ENCODE measurements at places on chromosomes 1 and 21.

- no peak for DNase-seq
Measured at GRCh38 chr1:33057095-33057494, 20.4 kb upstream of the AK2 start.

DNA sequence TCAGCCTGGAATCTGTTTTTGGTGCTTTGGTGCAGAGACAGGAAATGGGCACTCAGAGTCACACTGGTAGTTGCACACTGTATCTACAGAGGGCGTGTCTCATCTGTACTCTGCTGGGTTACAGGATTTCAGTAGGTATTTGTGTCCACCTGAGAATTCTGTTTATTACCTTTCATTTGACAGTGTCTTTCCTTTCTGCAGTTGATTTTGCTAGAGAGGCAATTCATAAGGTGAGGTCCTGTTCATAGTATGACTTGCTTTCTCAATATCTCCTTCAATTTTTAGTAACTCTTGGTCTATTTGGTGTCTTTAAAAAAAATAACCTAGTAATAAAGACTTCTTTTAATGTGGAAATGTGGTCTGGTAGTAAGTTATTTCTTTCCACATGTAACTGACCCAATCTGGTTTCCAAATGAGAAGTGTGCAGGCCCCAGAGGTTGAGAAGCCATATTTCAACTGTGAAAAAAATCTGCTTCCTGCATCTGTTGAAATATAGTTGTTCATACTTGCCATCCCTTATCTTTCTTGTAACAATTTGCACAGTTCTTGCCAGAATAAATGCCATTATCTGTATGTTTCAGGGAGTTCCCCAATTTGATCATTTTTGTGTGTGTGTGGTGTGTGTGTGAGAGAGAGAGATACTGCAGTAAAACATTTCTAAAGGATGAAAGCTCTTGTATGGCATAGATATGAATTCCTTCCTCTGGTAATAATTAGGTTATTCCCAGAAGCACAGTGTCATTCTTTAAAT is 78.4 kb upstream of the DNAJC6 start:
- no peak for DNase-seq

DNA sequence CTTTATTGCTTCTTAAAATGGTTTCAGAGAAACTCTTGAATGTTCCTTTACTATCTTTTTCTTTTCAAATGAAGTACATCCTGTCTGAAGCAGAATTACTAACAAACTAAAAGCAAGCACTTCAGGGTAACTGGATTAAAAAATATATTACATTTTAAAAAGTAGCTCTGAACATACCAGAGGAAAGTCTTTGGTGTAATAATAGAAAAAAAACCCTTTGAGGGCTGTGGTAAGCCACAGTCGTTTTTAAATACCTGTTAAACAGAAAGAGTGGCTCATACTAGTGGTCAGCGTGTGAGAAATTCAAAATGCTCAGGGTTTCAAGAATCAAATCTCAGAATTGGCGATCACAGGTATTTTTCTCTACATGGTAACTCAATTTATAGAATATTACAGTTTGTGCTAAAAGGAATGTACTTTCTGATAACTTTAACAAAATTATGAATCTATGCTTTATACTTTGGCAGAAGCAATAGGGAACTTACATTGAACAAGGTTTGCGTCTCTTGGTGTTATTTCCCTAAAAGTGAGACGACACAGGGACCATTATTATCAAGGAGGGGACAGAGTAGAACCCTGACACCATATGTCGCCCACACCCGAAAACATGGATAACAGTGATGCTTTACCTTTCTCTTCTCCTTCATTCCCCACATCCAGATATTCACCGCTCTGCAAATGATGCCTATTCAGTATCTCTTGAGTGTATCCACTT is 97.0 kb upstream of the DPH5 start:
- no peak for DNase-seq

- no peak for DNase-seq
Measured at GRCh38 chr1:182291584-182292192, 99.9 kb downstream of the GLUL start.

- no peak for DNase-seq
Measured at GRCh38 chr1:30172757-30173156, 550.6 kb downstream of the MATN1 start.

DNA sequence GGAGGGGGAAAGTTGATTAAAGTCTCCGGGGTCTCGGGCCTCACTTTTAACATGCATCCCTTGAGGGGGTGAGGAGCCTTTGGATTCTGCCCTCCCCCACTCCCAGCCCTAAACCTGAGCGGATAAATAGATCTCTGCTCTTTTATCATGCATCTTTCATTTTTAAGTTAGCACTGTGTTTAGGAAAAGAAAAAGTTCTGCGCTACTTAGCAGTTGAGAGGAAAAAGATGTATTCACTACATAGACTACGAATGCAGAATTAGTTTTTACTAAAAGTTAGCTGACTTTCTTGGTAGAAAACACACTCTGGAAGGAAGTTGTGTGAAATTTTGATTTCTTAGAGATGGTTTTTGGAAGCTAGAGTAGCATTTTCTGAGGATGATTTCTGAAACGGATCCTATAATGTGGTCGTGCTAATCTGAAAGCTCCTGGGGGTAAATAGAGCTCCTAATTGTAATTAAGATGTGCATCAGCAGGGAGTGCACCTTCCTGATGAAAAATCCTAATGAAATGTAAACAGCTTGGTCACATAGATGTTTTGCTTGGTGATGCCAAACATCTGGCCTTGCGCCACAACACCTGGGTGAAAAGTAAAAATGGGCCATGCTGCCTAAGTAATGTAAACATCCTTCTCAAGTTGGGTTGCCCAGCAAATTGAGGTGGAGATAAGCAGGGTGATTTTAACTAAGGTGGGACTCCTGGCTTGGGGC is 1.8 kb downstream of the ROR1 start:
- no peak for DNase-seq

- DNase-seq, result no peak
Measured at GRCh38 chr1:89692601-89693521, 59.9 kb downstream of the LRRC8C start.
